T-helper 2 cell (primary cell): ENCODE measurements at places on chromosomes 7 and 10.

DNA sequence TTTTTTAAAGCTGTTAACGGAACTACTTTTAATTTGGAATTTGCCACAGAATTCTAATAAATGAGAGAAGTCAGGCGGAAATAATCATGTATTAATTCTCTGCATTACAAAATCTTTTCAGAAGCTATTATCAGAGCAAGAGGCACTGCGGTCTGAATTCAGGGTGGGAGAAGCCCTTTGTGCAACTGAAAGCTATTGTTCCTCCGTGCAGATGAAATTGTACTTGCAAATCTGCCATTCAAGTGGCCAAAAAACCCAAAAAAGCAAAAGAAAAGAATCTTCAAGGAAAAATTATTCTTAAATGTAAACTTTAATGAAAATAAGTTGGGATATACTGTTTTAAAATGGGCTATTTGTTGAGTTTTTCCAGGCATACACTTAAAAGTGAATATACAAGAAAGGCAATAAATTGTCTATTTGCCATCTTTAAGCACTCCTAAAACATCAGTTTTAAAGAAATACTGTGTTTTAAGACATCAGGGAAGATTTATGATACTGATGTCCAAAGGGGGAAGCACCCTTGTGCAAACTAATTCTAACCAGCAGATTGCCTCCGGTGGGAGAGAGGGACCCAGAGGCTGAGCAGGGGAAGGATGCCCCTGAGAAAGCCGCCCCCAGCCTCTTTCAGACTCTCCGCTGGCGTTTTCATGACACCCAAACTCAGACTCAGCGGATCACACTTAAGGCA lies 351.2 kb downstream of the DNAJB6 start:
- no peak for DNase-seq

- no peak for DNase-seq
Measured at GRCh38 chr10:66799474-66799873, 126.4 kb upstream of the LRRTM3 start.

GRCh38 chr10:98041352-98042043 lies 11.1 kb upstream of the CRTAC1 start:
- DNase-seq: no peak

DNA sequence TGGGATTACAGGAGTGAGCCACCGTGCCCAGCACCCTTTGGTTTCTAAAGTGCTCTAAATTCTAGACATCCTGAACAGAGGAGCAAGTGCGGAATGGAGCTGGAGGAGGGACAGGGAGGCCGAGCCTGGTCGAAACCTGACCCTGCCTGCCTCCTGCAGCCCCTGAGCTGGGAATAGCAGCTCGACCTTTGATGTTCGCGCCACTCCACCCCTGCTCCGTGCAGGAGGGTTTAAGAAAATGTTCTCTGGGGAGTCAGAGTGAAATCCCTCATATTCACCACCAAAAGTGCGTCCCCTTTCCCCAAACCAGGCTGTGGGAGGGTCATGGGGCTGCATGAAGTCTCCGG lies 1.8 kb downstream of the PGAM2 start:
- no peak for DNase-seq
